ENCODE measurements at places on chromosomes 2 and 18. TPM values are rescaled to one million over a fixed set of nuclear protein-coding genes. Genes with fewer than 3 reads are reported as not detected.

Gene INO80C
- total RNA-seq = 38.7 TPM

DNA sequence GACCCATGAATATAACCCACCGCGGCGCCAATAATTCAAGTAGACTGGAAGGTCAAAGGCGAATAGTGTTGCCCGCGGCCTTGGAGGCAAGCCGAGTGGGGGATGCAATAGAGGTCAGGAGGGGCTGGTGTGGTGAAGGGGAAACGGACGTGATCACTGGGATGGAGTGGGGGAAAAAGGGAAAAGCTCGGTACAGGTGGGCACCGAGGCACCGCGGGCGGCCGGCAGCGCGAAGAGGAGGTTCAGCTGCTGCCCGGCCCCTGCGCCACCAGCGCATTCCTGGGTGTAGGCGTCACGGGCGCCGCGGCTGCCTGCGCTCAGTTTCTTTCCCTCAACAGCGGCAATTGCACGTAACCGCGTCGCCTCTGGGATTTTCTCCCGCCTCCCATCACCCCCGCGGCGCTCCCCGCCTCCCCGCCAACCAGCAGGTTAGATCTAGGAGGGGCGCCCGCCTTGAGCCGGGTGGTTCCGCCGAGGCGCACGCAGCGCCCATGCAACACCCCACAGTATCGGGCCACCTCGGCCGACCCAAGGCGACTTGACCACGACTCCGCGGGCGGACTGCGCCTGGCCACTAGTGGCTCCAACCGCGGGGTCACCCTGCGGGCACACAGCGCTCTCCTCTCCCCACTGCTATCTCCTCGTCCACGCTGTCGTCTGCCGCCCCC is 1.5 kb downstream of the RND3 start:
- peak overlapping the region; percentile 94 for H3K4me3 ChIP-seq
- H3K4me1 ChIP-seq = peaks cover 16% of the 10 kb centered on the region
- DNase-seq = peak; percentile 68

Gene BCL11A
- total RNA-seq = 29.1 TPM

- H3K27me3 ChIP-seq = no peaks in the 10 kb centered on the region
- H3K36me3 ChIP-seq = no peaks in the 10 kb centered on the region
- no peak overlapping the region for H3K4me3 ChIP-seq
- no peak overlapping the region for H3K27ac ChIP-seq
- no peak for DNase-seq
These were observed 405.8 kb upstream of the FAM98A start for GRCh38 chr2:34004936-34005335.

- peak; percentile 81 for DNase-seq
- no peaks in the 10 kb centered on the region for H3K36me3 ChIP-seq
- H3K4me1 ChIP-seq = no peaks in the 10 kb centered on the region
- H3K4me3 ChIP-seq = no peak overlapping the region
- no peaks in the 10 kb centered on the region for H3K27me3 ChIP-seq
These were observed 99.1 kb downstream of the ALPK2 start for GRCh38 chr18:58529714-58530354.

- H3K27me3 ChIP-seq = peaks cover 2% of the 10 kb centered on the region
- no peak overlapping the region for H3K4me3 ChIP-seq
- no peak overlapping the region for H3K27ac ChIP-seq
- peaks cover 4% of the 10 kb centered on the region for H3K4me1 ChIP-seq
These were observed 9.8 kb upstream of the PAPOLG start for GRCh38 chr2:60746318-60746717.

DNA sequence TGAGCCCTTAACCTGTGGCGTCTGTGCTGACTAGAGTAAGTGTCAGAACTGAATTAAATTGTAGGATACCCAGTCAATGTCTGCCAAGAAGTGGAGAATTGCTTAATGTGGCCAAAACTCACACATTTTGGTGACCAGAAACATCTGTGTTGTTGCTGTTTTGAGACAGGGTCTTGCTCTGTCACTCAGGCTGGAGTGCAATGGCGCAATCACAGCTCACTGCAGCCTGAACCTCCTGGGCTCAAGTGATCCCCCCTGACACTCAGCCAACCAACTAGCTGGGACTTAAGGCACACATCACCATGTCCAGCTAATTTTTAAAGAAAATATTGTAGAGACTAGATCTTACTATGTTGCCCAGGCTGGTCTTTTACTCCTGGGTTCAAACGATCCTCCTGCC is 34.4 kb upstream of the RTN4 start:
- no peaks in the 10 kb centered on the region for H3K36me3 ChIP-seq
- DNase-seq = no peak
- H3K4me1 ChIP-seq = peaks cover 2% of the 10 kb centered on the region

Gene MYOM1
- total RNA-seq = 1.3 TPM

Gene KCNS3
- 5.5 TPM for total RNA-seq

DNA sequence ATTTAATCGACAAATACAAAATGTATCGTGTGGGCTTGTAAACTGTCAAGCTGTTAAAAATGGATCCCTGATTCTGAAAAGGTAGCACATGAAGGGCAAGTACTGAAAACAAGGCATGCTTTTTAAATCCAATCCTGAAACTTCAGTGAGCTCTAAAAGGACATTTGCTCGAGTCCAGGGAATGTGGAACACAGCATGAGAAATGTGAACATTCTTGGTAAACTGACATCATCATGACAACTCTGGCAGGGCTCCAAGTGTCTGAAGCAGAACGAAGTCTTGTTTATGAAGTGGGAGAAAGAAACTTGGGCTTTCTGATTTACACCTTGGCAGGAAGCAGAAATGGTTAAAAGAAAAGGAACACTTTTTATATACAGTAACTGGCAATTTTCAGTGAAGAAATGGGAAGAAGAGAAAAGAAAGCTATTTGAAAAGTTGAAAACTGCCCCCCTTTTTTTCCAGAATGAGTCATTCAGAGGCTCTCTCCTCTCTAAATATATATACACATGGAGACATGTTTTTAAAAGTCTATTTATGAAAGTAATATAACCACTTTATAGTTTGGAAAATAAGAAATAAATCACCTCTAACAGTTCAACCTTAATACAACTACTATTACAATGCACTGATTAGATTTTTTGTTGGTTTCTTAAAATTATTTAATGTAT is 120.8 kb downstream of the GAREM1 start:
- no peaks in the 10 kb centered on the region for H3K36me3 ChIP-seq
- no peaks in the 10 kb centered on the region for H3K27me3 ChIP-seq
- H3K27ac ChIP-seq = no peak overlapping the region

Gene YWHAQ
- total RNA-seq = 533 TPM

Gene HOXD4
- total RNA-seq = not detected

DNA sequence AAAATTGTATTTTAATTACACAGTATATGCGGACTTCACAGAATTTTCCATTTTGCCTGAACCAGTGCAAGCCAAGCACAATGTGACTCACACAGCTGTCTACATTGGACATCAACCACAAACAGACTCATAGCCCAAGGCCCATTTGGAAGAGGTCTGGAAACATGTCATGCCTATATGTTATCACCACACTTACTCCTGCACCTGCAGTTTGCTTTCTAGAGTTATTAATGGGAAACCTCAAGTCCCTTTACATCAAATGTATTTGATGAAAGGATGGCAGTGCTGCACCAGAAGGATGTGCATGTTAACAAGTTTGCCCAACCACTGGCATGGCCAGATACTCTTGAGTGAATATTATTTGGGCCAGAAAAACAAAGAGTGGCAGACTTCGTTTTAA is 548.9 kb upstream of the CDH2 start:
- no peak overlapping the region for H3K27ac ChIP-seq
- no peaks in the 10 kb centered on the region for H3K36me3 ChIP-seq
- H3K4me1 ChIP-seq = no peaks in the 10 kb centered on the region
- DNase-seq = no peak
- no peak overlapping the region for H3K4me3 ChIP-seq
- H3K27me3 ChIP-seq = peaks cover 1% of the 10 kb centered on the region

DNA sequence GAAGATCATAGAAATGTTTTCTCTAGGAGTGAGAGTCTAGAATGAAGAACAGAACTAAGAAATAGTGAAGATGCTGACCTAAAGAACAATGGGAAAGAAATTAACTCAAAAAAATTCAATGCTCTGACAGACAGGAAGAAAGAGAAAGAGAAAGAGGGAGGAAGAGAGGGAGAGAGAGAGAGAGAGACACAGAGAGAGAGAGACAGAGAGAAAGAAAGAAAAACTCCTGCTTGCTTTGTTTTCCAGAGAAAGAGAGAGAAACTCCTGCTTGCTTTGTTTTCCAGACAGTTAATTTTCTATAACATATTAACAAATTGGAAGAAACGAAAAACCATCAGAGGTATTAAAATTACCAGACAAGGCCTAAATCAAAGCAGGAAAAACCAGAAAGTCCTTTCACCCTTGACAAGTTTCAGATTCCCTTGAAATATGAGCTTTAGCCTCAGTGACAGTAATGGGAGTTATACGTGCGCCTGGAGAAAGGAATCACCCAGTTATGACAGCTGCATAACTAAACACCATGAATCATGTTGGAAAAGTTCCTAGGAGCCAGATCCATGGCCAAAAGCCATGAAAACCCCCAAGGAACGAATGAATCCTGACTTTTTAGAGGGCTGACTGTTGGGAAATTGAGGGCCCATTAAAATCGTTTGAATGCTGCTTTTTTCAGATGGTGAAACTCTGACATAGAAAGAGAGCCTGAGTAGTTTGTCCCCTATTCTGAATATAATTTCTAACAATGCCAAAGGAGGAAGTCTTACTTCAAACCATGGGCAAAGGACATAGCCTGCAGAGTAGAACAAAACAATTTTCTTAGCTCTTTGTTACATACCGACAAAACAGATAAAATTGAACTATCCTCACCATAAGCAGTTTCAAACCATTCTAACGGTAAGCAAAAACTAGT is 228.6 kb upstream of the CHST9 start:
- peaks cover under 1% of the 10 kb centered on the region for H3K27me3 ChIP-seq
- H3K4me3 ChIP-seq = no peak overlapping the region
- no peak overlapping the region for H3K27ac ChIP-seq
- DNase-seq = no peak
- peaks cover 8% of the 10 kb centered on the region for H3K4me1 ChIP-seq

Gene LBX2
- total RNA-seq = 0.96 TPM

All from glutamatergic neuron (in vitro differentiated cells).